ENCODE measurements at places on chromosomes 4 and X. TPM values are rescaled to one million over a fixed set of nuclear protein-coding genes. Genes with fewer than 3 reads are reported as not detected.
A peak's percentile ranks its signal among the peaks of the same experiment; 100 is the strongest.

Gene BMPR1B
- 17.1 TPM for polyA plus RNA-seq

Gene PRRG3
- 9.9 TPM for polyA plus RNA-seq

Gene CEP135
- polyA plus RNA-seq: 14.1 TPM

DNA sequence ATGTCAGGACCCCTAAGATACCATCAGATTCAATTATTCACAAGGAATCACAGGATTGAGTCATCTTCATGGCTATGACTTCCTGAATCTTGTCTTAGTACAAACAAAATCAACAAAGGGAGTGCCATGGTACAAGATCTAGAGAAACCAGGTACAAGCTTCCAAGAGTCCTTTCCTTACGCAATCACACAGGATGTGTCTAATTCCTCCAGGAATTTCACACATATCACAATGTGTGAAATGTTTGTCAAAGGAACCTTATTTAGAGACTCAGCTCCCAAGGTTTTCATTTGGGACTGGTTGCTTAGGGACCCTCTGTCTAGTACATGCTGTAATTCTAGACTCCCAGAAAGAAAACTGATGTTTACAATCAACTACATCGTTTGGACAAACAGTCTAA, 83.0 kb downstream of the MAB21L2 start:
- no peak for DNase-seq

GRCh38 chr4:178026999-178027398, 584.8 kb upstream of the AGA start:
- peak; percentile 0 for DNase-seq

DNA sequence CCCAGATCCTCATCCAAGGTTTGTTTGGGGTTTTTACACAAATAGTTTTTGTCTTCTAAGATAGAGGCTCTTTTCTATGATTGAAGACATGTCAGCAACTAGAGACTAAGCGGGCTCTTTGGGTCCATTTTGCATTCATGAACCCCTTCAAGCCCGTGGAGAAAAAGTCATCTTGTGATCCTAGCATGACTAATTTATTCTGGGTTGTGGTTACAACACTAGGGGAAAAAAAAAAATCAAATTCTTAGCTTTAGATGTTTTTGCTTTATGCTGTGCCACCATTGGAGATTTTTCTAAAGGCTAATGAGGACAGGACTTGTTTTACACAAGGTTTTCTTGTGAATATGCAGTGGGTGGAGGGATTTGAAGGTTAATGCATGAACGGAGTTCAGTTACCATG, 440.0 kb downstream of the PCDH7 start:
- DNase-seq: no peak

DNA sequence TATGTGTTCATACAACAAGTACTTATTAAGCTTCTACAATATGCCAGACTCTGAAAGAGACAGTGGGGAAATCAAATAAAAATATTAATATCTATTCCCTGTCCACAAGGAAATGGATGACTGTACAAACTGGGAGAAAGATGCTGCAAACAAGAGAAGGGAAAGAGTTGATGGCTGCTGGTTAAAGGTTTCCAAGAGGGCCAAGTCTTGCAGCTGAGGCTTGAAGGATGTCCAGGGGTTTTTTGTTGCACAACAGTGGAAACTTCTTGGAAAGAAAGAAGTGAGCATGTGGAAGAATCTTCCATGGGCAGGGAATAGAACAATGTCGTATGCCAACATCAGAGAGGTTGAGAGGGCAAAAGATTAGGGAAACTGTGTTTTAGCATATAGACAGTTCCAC, 95.8 kb downstream of the MID1 start:
- no peak for DNase-seq
